ENCODE measurements at places on chromosomes 13 and 19.

DNA sequence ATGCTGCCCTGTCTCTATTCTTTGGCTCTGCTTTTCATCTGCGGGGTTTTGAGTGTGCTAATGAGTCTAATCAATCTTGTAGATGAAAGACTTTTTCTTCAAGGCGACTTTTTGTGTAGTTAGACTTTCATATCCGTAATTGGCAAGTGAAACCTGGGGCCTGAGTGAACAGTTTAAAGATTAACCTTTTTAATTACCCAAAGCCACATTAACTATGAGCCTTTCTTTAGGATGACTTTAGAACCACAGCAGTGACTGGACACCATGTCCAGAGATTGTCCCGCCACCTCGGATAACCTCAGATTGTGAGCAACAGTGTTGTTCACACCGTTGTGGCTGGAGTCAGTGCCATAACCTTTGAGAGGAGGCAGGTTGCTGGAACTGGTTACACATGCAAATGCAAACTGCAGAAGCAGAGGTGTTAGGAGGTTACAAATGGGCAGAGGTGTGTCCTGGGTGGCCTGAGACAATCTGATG is 58.7 kb downstream of the SIAH3 start:
- no peak for DNase-seq

DNA sequence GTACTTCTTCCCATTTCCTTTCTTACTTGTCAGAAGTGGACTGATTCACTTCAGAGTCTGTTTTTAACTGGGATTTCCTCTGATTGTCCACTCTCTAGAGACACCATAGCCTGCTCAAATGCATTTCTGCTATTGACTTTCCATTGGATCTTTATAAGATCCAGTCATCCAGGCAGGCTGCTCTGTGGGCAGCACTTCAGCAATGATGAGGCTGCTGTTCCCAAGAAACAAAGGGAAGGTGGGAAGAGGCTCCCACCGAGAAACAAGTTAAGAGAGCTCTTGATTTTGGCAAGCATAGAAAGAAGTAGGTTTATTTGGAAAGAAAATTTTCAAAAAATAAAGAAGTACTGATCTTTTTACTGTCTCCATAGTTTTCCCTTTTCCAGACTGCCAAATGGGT is 125.8 kb upstream of the STARD13 start:
- DNase-seq, result no peak

DNA sequence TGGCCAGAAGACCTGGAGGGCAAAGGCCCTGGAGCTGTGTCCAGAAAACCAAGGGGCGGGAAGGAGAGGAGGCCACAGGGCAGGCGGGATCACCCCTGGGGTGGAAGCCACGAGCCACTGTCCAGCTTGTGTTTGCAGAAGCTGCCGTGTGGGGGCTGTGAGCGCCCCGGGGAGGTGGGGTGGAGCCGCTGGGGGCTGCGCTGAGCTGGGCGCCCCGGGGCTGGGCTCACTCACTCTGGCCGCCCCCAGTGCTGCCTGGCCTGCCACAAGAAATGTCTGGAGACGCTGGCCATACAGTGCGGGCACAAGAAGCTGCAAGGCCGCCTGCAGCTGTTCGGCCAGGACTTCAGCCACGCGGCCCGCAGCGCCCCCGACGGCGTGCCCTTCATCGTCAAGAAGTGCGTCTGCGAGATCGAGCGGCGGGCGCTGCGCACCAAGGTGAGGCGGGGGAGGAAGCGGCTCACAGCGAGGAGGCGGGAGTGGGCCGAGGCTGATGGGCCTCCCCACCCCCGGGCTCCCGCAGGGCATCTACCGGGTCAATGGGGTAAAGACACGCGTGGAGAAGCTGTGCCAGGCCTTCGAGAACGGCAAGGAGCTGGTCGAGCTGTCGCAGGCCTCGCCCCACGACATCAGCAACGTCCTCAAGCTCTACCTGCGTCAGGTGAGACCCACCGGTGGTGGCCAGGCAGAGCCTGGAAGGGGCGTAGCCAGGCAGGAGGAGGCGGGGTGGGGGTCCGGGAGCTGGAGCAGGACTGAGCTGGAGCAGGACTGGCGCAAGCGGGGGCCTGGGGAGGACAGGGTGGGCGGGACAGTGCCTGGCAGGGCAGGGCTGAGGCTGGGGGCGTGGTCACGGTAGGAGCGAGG is 13.6 kb downstream of the POLR2E start:
- DNase-seq, result no peak

DNA sequence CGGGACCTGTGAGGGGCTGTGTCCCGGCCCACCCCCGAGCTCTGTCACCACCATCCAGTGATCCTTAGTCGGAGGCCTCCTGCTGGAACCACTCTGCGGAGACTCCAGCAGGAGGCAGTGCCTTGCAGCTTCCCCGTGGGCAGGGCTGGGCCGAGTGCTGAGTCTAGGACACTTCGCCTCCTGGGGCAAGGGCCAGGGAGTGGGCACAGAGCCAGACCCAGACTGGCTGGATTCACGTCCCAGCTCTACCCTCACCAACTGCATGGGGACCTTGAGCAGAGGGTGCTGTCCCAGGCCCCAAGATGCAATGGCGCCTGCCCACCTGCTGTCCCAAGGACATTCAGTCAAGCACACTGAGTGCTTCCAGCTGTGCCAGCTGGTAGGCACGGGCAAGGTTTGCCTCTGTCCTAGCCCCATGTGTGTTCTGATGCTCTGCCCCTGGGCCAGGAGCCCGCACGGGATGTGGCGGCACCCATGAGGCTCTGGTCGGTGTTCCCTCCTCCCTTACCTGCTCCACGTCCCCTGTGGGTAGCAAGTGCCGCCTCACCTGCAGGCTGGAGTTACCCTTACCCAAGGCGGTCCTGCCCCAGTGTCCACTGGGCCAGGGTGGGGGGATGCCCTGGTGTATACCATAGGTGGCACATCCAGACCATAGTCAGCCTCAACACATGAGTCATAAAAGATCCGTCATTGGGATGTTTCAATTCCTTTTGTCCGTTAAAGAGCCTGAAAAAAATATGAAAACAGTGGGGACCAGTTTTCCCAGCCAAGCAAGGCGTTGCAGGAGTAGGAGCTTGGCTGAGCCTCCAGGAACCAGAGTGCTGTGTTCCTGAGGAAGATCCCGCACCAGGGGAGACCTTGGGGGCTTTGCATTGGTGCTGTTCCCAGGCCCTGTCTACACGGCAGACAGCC is 7.4 kb downstream of the FZR1 start:
- no peak for DNase-seq

DNA sequence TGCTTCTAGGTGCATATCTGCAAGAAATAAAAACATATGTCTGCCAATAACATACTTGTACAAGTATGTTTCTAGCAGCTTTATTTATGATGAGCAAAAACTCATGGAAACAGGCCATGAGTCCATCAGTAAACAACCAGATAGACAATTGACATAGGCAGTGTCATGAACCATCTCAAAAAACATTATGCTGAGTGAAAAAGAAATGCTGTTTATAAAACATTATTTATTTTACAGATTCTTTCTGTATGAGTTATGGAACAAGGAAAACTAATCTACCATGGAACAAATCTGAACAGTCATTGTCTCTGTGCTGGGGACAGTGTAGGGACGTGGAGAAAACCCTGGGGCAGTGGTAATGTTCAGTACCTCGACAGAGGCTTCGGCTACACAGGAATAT is 283.9 kb downstream of the UQCRFS1 start:
- no peak for DNase-seq

DNA sequence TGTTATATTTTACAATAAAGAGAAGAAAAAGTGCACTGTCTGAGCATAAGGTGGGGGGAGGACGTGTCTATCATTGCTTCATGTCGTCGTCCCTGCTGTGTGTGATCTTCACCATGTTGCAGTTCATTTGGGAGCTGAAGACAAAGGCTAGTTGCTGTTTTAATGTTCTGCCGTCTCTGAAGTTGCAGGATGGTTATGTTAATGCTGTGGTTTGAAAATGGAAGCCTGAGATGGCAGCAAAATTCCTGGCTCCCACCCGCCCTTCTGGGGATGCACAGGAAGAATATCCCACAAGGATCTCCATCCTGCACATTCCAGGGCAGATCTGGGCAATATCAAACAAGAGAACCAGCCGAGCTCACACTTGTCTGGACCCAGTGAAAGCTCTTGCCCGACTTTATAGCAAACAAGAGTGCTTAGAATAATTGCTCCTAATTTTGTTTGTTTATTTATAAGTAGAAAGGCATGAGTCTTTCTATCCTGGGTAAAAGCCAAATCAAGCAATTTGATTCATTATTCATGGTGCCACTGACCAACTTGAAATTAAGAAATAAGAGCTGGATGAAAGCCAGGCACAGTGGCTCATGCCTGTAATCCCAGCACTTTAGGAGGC is 110.3 kb upstream of the ABCC4 start:
- DNase-seq, result no peak

DNA sequence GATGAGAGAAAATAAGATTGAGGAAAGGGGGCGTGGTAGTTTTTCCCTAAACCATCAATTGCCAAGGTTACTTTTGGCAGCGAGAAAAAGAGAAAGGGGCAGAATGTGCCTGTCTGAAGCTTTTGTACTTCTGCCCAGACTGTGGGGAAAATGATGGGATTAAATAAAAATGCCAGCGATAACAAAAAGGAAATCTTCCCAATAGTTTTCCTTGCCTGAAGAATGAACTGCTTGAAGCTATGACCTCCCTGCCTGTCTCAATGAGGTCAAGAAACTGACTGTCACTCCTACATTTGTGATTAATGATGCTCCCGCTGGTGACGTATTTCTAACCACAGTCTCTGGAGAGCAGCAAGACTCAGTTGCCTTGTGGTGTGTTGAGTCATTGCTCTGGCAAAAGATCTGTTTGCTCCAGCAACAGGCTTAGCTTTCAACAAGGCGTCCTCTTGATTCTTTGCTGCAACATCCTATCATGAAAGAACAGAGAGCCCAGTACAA is 1051.5 kb downstream of the DIAPH3 start:
- no peak for DNase-seq

DNA sequence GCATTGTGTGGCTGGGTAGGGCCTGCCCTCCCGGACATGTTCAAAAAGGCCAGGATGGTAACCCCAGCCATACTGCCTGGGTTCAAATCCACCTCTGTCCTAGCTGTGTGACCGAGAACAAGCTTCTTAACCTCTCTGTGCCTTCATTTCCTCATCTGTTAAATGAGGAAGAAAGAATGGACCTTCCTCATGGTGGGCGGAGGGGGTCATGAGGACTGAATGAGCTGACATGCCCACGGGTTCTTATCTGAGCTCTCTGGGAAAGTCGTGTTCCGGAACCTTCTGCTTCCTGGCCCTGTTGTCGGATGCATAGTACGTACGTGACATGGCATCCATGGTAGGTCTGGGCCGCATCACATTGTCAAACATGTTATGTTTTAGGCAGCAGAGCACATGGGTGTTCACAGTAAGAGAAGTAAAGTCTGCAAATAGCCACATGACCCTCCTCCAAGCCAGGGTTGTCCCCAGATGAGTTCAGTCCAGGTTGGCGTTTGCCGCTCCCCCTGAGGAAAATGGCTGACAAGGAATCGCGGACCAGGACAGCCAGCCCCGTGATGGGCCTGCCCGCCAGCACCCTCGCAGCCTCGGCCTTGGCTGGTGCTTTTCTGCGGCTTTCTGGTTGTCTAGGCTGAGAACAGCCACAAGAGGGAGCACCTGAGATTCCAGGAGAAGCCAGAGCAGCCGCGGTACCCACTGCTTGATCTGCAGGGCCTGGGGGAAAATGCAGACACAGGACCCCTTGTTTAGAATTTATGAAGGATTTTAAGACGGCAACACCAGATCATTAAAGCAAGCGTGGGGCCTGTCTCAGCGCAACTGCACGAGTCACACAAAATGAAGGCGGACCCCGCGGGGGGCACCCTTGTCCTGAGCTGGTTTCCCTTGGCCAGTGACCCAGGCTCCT is 2.4 kb upstream of the NTN5 start:
- peak; percentile 90 for DNase-seq

- DNase-seq, result no peak
These were observed 22.3 kb upstream of the CLDN10 start for GRCh38 chr13:95530178-95530577.

- DNase-seq, result peak; percentile 88
These were observed 2.7 kb upstream of the CNN1 start for GRCh38 chr19:11535792-11536595.

DNA sequence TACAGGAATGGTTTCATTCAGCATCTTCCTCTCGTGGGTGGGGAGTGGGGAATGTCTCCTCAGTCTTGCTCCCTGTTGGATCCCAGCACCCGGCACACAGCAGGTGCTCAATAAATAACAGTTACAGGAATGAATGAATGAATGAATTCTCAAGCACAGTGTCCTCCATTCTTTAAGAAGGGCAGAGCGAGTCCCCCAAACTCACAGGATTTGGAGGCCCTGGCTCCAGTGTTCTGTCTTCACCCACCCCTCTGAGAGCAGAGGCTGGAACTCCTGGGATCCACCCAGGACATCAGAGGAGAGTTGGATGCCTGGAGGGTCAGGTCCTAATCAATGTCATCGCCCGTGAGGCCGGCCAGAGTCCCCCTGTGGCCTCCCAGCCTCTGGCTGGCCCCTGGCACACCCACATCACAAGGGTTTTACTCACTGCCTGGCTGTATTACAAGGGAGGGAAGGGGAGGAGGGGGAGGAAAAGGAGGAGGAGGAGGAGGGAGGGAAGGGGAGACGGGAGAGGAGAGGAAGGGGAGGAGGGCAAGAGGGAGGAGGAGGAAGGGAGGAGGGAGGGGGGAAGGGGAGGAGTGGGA is 8.7 kb upstream of the CREB3L3 start:
- DNase-seq, result peak; percentile 77

- DNase-seq, result no peak
These were observed 44.2 kb upstream of the SLAIN1 start for GRCh38 chr13:77653301-77653700.

DNA sequence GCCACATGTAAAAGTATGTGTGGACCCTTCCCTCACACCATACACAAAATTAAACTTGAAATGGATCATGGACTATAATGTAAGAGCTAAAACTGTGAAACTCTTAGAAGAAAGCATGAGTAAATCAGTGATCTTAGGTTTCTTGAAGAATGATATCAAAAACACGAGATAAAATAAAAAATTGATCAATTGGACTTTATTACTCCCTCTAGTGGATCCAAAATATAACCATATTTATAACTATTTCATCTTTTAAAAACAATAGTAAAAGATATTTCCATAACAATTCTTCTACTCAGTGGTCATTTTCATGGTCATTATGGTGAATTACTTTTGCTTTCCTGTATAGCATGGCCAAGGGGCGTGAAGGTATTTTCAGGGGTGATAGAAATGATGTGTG is 174.6 kb upstream of the LSM14A start:
- no peak for DNase-seq

GRCh38 chr13:99432609-99433542 is 68.4 kb upstream of the TM9SF2 start:
- DNase-seq, result peak; percentile 61

DNA sequence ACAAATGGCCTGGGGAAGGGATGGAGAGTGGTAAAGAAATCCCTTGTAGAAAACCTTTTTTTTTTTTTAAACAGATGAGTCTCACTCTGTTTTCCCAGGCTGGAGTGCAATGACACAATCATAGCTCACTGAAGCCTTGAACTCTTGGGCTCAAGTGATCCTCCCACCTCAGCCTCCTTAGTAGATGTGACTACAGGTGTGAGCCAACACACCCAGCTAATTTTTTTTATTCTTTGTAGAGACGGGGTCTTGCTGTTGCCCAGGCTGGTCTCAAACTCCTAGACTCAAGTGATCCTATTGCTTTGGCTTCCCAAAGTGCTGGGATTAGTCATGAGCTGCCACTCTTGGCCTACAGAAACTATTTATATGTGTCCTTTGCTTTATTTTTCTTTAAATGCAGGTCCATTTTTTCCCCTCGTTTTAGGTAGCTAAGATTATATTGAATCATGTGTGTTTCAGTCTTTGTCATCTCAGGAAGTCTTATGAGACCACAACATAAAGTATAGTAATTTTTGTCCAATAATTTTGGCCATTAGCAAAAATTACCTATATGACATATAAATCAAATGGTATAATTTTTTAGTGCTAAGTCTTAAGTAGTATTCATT is 10.5 kb downstream of the LPAR6 start:
- DNase-seq, result no peak

- DNase-seq, result no peak
These were observed 13.8 kb downstream of the COL5A3 start for GRCh38 chr19:9996541-9996940.

All from A549 (cell line).